NCI-H2081 treated with DMSO at 0.1 percent for 48 hours (cell line): ENCODE measurements at places on chromosomes 1 and 21.

DNA sequence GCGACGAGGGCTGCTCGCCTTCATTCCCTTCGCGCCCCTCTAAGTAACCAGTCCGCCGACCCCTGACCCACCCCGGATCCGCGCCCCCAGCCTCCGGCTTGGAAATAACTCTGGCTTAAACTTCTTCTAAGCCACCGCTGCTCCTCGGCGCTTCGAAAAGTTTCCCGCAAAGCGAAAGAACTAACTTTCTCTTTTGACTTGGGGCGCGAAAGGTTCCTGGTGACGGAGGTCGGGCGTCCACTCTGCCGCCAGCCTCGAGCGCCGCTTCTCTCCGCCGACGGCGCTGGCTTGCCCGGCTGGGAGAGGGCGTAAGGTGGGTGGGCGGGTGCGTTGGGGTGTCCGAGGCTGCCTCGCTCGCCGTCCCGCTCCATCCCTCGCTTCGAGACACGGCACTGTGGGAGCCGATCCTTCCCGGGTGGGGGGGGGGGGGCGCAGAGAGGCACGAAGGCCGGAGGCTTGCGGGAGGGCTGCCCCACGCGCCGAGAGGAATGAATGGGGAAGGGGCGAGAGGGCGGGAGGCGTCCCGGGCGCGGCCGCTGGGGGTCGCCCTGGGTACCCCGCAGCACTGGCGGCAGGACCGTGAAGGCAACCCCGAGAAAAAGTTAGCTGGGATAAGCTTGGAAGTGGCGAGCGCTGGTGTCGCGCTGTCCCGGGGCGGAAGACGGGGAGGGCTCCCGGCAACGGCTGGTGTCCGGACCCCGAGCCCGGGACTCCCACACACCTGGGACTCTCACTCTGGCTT is 569 bp downstream of the ATF3 start:
- DNase-seq, result no peak

GRCh38 chr21:36052860-36053714 is 7.2 kb downstream of the SETD4 start:
- no peak for DNase-seq

DNA sequence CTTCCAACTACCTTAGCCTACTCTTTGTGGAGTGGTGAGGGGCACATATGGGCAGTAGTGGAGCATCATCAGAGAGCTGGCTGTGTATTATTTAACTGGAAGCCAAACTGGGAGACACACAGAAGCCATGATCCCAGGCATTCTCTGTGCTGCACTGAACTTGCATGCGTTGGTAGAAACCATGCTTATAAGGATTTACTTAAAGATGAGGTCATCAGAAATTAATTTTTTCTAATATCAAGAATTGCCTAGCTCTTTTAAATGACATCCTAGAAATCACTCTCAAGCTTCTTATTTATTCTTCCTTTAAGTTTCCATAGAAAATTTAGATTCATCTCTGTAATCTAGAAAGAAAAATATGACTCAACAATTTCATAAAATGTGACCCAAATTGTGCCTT is 136.2 kb downstream of the KCNK1 start:
- DNase-seq, result no peak

DNA sequence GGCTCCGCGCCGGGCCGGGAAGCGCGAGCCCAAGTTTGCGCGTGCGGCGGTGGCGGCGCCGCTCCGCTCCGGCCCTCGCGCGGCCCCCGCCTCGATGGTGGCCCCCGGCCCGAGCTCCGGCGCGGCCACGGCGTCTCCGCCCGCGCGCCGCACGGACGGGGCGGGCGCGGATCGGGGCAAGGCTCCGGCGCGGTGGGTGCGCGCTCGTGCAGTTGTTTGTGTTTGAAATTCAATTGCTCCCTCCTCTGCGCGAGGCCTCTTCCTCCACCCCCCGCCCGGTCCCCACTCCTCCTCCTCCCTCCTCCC is at the start of gene HDGF:
Gene HDGF, minus strand, starts transcription at position 225 of the 306 bp plus-strand sequence. CDS start 246 bp downstream, outside the sequence.
- DNase-seq, result no peak

DNA sequence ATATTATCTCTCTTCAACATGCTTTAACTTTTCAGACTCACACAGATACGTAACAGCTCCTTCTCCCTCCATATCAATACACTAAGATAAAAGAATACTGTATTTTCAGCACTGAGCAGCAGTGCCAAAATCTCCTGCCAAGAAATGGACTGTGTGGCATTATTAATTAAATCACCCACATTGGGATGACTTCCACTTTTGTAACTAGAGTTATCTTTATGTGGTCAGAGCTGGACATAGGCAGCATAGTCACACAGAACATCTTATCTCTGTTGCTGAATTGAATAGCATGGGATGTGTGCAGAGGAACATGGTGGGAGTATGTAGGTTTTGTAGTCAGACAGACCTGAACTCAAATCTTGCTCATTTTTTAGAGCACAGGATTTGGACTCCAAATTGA is 41.4 kb upstream of the CACYBP start:
- DNase-seq, result no peak

DNA sequence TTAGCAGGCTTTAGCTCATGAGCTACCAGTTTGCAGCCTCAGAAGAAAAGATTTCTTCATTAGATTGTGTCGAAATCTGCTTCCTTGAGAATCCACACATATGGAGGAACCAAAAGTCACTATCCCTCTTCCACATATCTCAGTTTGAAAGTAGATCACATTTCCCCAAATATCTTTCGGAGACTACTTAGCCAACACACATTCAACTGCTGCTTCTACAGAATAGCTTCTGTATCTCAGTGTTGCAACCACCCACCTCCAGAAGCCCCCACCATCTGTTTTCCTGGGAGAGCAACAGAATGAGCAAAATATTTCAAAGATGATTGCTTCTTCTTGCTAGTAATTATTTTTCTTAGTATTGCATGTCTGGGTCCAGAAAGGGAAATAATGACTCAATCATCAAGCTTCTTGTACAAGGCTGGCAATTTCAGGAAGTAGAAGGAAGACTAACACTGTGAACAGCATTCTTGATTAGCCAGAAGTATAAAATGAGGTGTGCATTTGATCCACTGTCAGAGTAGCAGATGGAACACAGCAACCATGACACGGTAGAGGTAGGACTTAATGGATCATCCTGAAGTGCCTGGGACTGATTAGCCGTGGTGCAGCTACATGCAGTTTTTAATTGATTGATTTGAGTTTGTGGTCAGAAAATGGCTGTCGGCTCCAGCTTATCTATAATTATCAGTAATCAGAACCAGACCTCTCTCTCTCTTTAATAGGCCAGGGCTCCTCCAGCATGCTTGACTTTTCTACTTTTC is 24.9 kb downstream of the ZC3H11B start:
- DNase-seq, result no peak

DNA sequence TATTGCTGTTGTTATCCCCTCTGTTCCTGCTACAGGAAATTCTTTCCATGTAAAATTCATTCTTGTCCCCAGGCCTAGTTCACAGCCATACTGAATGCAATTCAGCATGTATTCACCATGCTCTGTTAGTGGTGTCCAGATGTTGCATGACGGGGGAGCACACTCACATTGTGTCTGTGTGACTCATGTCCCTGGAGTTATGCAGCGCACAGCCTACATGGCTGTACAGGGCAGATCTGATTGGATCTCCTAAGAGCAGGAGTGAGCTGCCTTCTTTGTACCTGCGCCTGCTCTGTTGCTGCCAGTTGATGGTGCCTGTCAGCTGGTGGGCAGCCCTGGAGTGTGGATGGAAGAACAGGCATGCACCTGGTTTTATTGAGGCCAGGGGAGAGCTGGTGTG is 17.6 kb downstream of the HTR6 start:
- DNase-seq, result no peak

GRCh38 chr1:244060686-244061085 is 9.6 kb downstream of the ZBTB18 start:
- no peak for DNase-seq

DNA sequence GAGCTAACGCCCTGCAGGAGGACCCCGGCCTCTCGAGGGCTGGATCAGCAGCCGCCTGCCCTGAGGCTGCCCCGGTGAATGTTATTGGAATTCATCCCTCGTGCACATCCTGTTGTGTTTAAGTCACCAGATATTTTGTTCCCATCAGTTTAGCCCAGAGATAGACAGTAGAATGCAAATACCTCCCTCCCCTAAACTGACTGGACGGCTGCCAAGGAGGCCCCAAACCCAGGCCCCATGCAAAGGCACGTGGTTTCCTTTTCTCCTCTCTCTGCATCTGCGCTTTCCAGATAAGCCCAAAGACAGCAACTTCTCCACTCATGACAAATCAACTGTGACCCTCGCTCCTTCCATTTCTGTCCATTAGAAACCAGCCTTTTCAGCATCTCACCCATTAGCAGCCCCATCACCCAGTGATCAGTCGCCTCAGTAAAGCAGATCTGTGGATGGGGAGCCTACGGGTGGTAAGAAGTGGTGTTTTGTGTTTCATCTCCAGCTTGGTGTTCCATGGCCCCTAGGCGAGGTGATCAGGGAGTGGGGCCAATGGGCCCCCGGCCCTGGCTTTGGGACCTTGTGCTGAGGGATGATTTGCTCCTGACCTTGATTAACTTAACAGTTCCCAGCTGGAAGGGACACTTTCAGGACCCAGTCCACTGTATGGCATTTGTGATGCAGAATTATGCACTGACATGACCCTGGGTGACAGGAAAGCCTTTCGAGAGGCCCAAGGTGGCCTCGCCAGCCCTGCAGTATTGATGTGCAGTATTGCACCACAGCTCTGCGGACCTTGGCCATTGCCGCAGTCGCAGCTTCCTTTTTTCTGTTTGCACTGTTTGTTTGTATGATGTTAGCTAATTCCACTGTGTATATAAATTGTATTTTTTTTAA is 5.2 kb downstream of the NPPA start:
- no peak for DNase-seq

GRCh38 chr1:216640100-216640499 is 83.1 kb downstream of the ESRRG start:
- no peak for DNase-seq

GRCh38 chr21:42145569-42146272 is 73.2 kb upstream of the ABCG1 start:
- DNase-seq, result no peak

- DNase-seq, result no peak
Observed at GRCh38 chr1:40185951-40186864, 25.0 kb downstream of the RLF start.

- no peak for DNase-seq
Observed at GRCh38 chr1:196462086-196462485, 146.2 kb downstream of the KCNT2 start.
